Activated CD4-positive, alpha-beta T cell treated with anti-CD3 and anti-CD28 coated beads for 24 hours (primary cell): ENCODE measurements at places on chromosomes 2 and 18.

GRCh38 chr18:11096411-11096810 is 53.0 kb downstream of the PIEZO2 start:
- DNase-seq = no peak

DNA sequence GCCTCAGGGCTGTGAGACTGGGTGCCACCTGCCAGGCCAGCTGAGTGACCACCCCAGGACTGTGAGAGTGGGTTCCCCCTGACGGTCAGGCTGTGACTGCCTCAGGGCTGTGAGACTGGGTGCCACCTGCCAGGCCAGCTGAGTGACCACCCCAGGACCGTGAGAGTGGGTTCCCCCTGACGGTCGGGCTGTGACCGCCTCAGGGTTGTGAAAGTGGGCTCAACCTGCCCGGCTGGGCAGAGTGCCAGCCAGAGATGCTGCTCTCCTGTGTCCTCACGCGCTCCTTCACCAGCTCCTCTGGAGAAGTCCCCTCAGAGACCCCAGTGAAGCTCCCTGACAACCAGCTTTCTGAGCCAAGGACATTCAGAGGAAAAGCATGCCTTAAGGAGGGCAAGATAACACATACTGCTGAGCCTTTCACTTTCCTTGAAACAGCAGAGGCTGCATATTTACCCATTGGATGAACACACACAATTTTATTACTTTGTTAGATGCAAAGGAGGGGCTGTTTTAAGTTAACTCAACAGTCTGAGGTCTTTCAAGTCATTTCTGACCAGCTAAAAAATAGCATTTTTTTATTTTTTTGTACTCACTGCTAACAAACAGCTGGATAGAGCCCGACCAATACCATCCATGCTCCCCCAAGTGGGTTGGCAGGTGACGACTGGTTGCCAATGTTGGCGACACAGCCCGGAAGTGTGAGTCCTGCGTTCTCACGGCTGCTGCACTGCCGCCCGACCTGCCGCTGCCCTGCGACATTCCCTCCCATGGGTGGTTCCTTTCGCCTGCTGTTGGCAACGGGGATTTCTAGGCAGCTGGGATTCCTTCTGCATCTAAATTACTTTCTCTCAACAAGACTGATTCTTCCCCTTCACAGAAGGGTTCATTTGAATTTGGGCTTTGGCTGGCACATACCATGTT is 70.7 kb downstream of the NDUFA10 start:
- DNase-seq = no peak

- no peak for DNase-seq
These were observed 9.1 kb downstream of the LOXL3 start for GRCh38 chr2:74544634-74545033.

GRCh38 chr2:232365621-232366321 is 12.8 kb upstream of the ALPP start:
- no peak for DNase-seq

DNA sequence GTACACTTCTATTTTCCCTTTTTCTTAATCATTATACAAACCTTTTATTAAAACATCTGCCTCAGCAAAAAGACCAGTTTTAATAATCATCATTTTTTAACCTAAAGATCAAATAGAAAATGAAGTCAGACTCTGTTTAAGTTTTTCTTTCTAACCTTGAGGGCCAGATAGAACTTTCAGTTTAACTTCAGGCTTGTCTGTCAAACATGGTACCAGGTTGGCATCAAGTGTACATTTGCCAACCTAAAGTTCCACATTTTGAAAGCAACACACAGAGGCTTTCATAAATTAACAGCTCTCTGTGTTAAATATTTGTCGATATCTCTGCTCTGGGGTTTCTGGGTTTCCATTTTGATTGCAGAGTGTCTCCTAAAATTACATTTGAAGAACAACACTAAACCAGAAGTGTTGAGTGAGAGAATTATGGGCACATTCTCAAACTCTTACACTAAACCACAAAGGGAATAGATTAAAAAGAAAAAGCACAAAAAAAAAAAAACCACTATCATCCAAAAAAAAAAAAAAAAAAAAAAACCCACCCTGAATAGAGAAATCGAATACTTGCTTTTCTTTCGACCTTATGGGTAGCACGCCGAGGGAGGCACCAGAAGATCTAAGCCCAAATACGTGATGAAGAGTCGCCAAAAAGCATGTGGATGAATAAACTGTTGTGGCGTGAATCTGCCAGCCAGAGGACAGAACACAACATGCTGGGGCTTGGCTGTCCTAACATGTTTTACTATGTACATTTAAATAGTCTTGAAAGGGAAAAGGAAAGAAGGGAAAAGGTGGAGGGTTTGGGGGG is 166.2 kb downstream of the TCF4 start:
- DNase-seq = no peak

GRCh38 chr18:26487437-26487836 is 60.9 kb downstream of the KCTD1 start:
- DNase-seq = no peak

DNA sequence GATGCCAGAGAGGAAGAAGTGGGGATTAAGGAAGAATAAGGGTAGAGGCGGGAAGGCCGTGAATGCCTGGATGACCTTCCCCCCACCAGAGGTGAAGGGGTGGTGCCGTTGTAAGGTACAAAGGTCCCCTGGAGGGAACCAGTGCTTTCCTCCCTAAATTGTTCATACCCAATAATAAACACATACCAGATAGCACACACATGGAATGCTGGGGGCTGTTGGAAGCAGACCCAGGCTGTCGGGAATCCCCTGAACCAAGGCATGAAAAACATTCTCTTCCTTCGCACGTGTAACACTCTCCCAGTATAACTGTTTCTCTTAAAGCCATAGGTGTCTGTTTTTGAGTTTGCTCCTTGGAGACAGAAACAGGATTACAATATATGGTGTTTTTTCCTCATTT is 107.1 kb upstream of the CTAGE1 start:
- DNase-seq = no peak

GRCh38 chr2:228039752-228040534 is 141.5 kb downstream of the SPHKAP start:
- no peak for DNase-seq

- DNase-seq = no peak
These were observed 124.7 kb downstream of the MEIS1 start for GRCh38 chr2:66559672-66560071.

DNA sequence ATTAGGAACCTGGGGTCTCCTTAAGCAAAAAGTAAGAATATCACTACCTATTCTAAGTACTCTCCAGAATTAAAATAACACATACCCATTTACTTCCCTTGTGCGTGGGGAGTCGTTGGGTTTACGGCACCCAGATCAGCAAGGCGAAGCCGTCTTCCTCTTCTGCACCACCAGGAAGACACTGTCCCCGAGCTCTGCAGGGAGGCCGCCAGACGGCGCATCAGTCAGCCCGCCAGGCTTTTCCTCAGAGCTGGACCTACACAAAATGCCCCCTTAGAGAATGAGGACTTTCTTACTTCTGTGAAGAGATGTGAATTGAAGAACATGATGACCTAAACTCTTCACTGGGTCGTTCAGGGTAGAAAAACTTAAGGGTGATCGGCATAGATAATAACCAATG is 526.5 kb downstream of the GALR1 start:
- no peak for DNase-seq
